ENCODE measurements at places on chromosomes 6 and 20. TPM values are rescaled to one million over a fixed set of nuclear protein-coding genes. Genes with fewer than 3 reads are reported as not detected.

The RNF217 gene
- total RNA-seq, result 15.2 TPM

DNA sequence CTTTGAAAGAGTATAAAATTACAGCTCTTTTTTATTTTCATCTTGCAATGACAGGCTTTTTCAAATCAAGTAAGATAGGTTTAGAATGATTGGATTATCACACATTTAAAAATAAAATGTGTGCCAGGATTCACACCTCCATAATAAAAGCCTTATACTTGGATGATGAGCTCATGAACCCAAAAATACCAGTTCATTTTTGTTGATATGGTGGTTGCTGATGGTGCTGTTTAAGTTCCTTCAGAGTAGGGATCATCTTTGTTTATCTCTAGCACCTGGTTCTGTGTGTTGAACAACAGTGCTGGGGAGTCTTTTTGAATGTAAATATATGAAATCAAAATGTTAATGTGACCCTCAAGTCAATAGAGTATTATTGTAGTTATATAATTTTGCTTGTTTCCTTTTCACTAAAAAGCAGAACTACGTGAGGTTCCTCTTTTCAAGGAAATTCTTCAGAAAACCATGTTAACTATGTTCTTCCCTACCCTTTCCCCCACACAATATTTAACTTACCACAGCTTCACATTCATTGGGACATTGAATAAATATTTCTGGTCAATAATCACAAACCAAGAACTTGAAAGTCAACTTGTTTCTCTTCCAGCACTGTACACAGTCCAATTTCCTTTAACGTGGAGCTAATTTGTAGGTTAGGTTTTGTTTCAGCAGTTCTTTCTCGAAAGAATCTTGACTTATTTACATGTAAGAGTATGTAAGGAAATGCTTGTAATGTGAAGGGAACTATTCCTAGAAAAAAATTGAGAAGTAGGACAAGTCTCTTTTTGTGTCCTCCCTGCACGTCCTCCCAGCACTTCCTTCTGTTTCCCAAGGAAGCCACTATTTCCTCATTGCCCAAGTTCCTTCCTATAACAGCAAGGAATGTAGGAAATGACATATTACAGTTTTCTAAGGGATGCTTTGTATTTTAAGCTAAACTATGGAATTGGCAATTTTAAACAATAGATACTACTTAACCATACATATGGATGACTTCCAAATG lies 945.9 kb upstream of the CITED2 start:
- DNase-seq, result no peak

The DEFB126 gene
- total RNA-seq, result not detected

DNA sequence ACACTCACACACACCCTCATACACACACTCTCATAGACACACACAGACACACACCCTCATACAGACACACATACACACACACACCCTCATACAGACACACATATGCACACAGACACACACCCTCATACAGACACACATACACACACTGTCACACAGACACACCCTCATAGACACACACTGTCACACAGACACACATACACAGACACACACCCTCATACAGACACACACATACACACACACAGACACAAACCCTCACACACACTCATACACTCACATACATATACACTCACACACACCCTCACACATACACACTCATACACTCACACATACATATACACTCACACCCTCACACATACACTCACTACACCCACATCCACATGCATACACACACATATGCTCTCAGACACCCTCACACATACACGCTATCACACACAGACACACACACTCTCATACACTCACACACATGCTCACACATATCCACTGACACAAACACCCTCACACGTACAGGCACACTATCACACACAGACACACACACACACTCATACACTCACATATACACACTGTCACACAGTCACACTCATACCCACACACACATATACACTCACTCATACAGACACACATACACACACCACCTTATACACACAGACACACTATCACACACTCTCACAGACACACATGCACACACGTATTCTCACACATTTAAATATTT lies 9.1 kb downstream of the ADIG start:
- no peak for DNase-seq

GRCh38 chr6:28633445-28634215 lies 107.9 kb downstream of the GPX5 start:
- no peak for DNase-seq

DNA sequence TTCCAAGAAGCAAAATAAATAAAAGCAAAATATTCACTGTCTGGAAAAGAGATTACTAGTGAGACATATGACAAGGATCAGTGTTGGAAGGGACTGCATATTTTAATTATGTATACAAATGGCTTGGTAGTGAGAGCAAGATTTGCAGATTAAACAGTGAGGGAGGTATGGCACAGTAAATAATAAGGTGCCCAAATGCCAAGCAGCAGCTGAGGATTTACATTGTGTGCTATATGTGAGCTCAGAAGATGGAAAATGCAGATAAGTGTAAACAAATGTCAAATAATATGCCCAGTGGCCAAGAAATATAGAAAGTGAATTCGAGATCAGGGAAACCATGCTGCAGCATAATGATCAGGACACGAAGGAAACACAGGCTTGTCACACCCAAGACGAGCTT lies 173.8 kb upstream of the NRSN1 start:
- no peak for DNase-seq

The TRAPPC3L gene
- total RNA-seq, result not detected

- no peak for DNase-seq
These were observed 46.9 kb upstream of the SMAP1 start for GRCh38 chr6:70620746-70621145.

The ME1 gene
- 4.0 TPM for total RNA-seq

DNA sequence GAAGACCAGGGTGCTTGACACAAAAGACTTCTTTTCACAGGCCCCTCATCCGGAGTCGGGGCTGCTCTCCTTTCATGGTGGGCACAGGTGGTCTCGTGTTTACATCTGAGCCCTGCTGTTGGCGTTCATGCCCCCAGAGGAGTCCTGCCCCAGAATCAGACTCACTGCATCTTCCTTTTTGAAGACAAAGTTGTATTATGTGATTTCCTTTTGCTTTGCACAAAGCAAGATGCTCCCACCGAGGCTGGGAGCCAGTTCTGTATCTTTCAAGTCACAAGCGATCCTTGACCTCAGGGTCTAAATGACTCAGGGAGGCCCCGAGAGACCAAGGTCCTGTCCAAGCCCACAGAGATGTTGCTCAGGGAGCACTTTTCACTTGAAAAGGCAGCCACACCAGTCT lies 330.5 kb downstream of the THBS2 start:
- DNase-seq, result no peak

Data from GM23248 (cell line).